ENCODE measurements at places on chromosomes 4 and X.
A peak's percentile ranks its signal among the peaks of the same experiment; 100 is the strongest.

DNA sequence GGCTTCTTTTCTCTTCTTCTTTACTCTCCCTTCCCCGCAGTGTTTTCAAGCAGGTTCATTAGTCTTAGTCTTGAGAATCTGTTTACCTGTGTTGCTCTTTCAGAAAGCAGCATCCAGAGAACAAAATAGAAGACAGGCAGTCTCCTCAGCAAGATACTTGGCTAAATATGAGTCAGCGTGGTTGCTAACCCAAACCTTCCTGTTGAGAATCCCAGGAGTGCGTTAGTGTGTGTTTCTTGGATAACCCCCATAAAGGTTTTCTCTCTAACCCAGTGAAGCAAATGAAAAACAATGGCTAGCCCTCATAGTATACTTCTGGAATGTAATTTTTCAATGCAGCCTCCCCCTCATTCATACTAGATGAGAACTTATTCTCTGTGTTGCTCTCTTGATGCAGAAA is 41.1 kb downstream of the BMPR1B start:
- no peak for DNase-seq

GRCh38 chr4:148852092-148852699 is 410.0 kb upstream of the NR3C2 start:
- no peak for DNase-seq

DNA sequence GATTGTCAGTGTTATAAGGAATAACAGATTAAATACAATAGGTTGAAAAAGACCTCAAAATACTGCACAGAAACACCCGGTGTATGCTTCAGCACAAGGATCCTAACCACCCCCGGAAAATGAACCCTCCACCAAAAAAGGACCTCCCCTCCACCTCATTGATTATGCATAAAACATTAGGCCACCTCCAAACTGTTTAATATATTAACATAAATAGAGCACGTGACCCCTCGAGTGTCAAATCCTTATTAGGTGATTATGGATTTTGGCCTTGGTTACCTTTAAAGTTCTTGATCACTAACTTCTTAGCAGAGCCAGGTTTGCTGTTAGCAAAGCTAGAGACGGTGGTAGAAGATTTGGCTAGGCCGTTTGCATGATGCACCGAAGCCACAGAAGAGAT is 958 bp downstream of the CUL4B start:
- no peak for DNase-seq

GRCh38 chr4:164614329-164614728 is 139.6 kb upstream of the SMIM31 start:
- DNase-seq, result no peak

- DNase-seq, result no peak
Observed at GRCh38 chr4:7186031-7186430, 6.3 kb upstream of the SORCS2 start.

- no peak for DNase-seq
Observed at GRCh38 chr4:31995943-31996901, 1276.1 kb downstream of the PCDH7 start.

- DNase-seq, result no peak
Observed at GRCh38 chrX:138914767-138915166, 203.2 kb upstream of the FGF13 start.

DNA sequence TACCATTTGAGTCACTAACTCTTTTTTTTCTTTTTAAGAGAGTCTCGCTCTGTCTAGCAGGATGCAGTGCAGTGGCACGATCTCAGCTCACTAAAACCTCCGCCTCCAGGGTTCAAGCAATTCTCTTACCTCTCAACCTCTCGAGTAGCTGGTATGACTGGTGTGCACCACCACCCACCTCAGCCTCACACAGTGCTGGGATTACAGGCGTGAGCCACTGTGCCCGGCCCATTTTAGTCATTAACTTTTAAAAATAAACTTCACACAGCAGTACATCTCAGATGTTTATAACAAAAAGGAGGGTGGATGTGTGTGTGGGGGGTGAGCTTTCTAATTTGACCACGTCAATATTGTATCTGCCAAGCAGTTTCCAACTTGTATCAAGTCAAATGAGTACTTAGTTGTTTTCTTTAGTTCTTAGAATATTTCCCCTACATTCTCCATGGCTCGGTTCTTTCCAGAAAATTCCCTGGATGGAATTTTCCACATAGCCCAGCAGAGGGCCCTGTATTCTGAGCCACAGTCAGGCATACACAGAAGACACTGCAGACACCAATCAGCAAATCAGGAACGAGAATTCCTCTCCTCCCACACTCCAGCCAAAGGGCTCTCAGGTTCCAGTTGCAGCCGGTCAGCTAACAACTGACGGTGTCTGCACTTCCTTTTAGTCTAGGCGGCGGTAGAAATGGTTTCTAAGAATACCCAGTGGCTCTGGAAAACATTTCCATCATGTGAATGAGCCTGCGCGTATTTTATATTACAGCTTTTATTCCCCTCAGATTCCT is 20.1 kb upstream of the ARAF start:
- DNase-seq, result peak; percentile 45

DNA sequence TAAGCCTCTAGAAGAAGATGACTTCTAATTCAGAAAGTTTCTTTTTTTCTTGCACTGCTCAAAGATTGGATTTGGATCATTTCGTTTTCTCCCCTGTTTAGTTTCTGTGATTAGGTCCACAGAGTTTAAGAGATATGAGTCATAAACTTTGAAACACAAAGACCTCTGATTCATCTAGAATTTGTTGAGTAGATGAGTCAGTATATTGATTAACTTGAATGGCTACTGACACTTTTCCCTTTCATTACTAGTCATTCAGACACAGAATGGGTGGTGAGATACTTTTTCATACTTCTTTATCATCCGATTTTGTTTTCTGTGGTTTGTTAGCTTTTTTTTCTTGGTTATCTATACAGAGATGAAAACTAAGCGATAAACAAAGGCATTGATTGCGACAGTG is 34.1 kb upstream of the AFF2 start:
- DNase-seq, result no peak

DNA sequence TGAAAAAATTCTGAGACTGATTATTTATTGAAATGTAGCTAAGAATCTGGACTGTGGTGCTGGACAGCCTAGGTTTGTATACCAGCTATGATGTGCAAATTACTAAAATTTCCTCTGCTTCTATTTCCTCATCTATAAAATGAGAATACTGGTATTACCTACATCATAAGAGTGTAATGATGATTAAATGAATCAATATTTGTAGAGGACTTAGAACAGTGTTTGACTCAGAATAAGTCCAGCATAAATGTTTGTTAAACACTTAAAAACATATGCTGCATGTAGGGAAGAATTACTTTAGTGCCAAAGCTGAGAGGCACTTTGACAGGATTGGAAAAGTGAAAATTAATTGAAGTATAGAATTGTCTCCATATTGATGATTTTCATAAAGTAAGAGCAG is 55.3 kb upstream of the TMPRSS11F start:
- no peak for DNase-seq

DNA sequence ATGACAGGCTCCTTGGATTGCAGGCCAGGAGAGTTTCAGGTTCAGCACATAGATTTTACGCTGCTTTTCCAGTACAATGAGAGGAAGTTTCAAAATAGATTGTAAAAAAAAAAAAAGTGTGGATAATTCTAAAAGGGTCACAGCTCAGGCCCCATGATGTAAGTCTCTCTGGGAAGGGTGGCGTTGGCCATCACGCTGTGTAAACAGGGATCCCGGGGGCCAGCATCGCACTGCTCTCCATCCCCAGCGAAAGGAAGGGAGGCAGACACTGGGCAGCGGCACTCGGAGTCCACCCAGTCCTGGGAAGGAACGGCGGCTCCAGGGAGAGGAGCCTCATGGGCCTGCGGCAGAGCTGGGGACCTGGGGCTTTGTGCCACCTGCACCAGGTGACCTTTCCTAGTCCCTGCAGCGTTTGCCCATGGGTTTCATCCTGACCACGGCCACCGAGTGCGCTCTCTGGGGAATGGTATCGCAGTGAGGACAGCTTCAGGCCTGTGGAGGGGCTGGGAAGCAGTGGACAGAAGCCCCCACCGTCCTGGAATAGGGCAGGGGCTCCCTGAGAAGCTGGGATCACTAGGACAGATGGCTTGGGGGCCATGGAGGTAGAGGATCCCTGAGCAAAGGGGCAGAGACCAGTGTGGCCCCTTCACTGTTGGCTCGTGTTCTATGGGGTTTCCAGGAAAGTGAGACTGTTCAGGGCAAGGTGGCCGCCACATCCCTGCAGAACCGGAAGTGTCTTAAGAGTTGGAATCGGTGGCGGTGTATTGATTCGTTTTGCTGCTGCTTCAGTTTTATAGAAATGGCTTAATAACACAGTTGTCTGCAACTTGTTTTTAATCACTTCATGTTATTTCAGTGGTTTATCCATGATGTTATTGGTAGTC is 38.9 kb downstream of the RGS12 start:
- no peak for DNase-seq
